Activated T-cell treated with anti-CD3 and anti-CD28 coated beads, Interleukin-2, amount 50 U/mL, for 4 hours (primary cell): ENCODE measurements at places on chromosomes 11 and 22.

DNA sequence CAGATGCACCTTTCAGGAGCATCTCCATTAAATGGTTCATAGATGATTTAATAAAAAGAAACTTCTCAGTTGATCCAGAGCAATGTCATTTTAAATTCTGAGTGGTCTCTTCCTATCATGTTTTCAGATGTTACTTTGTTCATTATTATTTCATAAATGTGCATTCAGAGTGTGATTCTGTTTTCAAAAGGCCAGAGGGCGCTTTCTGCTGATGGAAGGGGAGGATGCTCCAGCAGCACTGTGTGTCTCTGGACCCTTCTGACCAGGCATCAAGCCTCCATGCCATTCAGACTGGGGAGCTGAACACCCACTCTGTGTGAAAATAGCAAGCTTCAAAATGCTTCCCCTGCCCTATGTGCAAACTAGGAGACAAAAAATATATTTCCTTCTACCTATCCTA is 23.9 kb upstream of the CRTAM start:
- no peak for DNase-seq

DNA sequence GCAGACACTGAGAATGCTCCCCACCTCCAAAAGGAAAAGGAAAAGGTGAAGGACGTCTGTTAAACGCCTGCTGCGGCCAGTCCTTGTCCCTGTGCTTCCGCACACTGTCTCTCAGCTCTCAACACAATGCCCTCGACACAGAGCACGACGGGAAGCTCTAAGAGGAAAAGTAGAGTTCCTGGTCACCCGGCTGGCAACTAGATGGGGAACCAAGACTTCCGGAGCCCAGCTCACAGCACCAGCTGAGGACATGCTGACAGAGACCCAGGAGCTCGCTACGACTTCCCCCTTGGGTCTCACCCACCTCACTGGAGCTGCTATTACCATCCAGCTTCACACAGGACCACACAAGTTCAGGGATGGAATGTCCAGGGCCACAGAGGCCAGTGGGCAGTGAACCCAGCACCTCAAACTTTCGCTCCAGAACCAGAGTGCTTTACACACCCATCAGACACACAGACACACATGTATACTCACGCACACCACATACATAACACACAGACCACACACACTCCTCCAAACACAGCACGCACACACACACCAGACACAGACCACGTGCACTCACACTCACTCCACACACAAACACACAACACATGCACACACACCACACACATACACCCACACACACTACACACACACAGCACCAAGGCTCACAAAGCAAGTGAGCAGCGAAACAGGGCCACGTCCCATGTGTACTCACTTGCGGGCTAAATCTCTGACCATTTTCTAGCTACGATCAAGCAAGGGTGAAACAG is 9.6 kb downstream of the SULT4A1 start:
- DNase-seq, result no peak

DNA sequence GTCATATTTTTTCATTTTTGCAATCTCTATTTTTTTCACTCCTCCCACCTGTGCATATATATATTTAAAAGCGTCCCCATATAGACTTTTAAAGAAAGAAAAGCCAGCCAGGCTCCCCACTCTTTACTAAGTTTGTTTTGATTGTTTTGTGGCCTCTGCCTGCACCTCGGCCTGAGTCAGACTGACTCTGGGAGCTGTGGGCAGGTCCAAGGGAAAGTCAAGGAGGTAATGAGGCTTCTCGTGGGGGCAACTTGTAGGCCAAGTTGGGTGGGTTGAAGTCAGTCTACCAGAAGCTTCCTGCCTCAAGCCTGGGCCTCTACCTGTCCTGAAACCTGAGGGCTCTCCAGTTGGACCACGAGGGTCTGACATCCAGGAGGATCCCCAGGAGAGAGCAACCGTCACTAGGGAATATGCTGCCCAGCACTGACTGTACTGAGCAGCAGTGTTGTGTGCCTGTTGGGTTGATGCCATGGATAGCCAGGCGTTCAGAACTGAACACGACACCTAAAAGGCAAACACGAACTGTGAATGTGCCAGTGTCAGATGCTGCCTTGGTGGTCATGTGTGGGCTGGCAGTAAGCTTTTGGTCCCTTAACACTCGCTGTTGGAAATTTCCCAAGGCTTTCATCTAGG is 58.8 kb downstream of the BMAL1 start:
- no peak for DNase-seq

GRCh38 chr11:88620568-88621130 is 283.1 kb upstream of the CTSC start:
- no peak for DNase-seq
